Activated B cell treated with CpG ODN at 0.5 μM for 24 hours (primary cell): ENCODE measurements at places on chromosomes 3 and 15. TPM values are rescaled to one million over a fixed set of nuclear protein-coding genes. Genes with fewer than 3 reads are reported as not detected.

GTF2E1 gene
- total RNA-seq = 22.1 and 22.9 TPM in 2 replicates

CHRD gene
- not detected in 2 replicates for total RNA-seq

FBXO40 gene
- total RNA-seq = not detected in 2 replicates

PRTG gene
- total RNA-seq = not detected in 2 replicates

ROPN1B gene
- not detected in 2 replicates for total RNA-seq

SNURF gene
- total RNA-seq = 9.8 and 15.9 TPM in 2 replicates

CNTN4 gene
- total RNA-seq = 0.05 TPM in 1 of 2 replicates, not detected in the other

ZPLD1 gene
- total RNA-seq = not detected in 2 replicates

IGF1R gene
- 5.9 and 6.7 TPM in 2 replicates for total RNA-seq

GABRA5 gene
- not detected in 2 replicates for total RNA-seq

C3orf22 gene
- not detected in 2 replicates for total RNA-seq

ABHD17C gene
- total RNA-seq = 2.4 and 2.5 TPM in 2 replicates

NFKBIZ gene
- total RNA-seq = 391 and 421 TPM in 2 replicates

CCDC54 gene
- total RNA-seq = not detected in 2 replicates

GRCh38 chr15:92102395-92102755 is 248.9 kb downstream of the SLCO3A1 start:
- H3K4me3 ChIP-seq = no peak overlapping the region
- peaks cover 16% of the 10 kb centered on the region for H3K4me1 ChIP-seq
- H3K27ac ChIP-seq = no peak overlapping the region

- DNase-seq = no peak
- no peak overlapping the region for H3K27ac ChIP-seq
- H3K36me3 ChIP-seq = peaks cover 19% of the 10 kb centered on the region
- no peaks in the 10 kb centered on the region for H3K27me3 ChIP-seq
- peaks cover 50% of the 10 kb centered on the region for H3K4me1 ChIP-seq
- H3K4me3 ChIP-seq = no peak overlapping the region
Observed at GRCh38 chr3:17028363-17028762, 143.6 kb downstream of the PLCL2 start.

DNA sequence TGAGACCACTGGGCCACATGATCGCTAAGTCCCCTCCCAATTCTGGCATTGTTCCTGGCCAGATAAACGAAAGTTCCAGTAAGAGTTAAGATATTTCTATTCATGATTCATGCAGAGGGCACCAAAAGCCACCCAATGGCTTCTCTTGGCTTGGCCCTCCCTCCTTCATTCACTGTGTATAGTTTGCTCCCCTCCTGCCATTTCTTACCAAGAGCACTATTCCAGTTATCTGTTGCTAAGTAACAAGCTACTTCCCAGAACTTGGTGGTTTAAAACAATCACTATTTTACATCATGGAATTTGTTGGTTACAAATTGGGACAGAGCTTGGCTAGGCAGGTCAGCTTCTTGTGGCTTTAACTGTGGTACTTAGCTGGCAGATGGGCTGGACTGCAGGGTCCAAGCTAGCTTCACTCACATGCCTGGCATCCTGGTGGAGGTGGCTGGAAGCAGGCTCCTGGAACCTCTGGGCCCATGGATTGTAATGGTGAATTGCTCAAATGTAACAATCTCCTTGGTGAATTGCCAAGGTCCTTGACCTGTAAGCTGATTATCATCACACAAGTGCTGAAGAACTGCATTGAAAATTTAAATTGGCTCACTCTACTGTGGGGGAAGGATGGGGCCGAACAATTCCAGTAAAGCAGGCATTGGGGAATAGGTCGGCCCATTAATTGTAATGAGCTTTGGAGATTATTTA is 16.6 kb downstream of the EAF1 start:
- no peak overlapping the region for H3K4me3 ChIP-seq
- peaks cover 54% of the 10 kb centered on the region for H3K36me3 ChIP-seq
- H3K4me1 ChIP-seq = no peaks in the 10 kb centered on the region

GRCh38 chr3:73315706-73316105 is 254.2 kb downstream of the EBLN2 start:
- no peak for DNase-seq
- no peaks in the 10 kb centered on the region for H3K4me1 ChIP-seq
- H3K4me3 ChIP-seq = no peak overlapping the region
- H3K27ac ChIP-seq = no peak overlapping the region

GRCh38 chr3:15049584-15049983 is 15.5 kb downstream of the MRPS25 start:
- peaks cover 51% of the 10 kb centered on the region for H3K4me1 ChIP-seq
- H3K4me3 ChIP-seq = no peak overlapping the region
- H3K36me3 ChIP-seq = peaks cover 71% of the 10 kb centered on the region
- peak overlapping the region; percentile 84 for H3K27ac ChIP-seq
- H3K27me3 ChIP-seq = no peaks in the 10 kb centered on the region

DNA sequence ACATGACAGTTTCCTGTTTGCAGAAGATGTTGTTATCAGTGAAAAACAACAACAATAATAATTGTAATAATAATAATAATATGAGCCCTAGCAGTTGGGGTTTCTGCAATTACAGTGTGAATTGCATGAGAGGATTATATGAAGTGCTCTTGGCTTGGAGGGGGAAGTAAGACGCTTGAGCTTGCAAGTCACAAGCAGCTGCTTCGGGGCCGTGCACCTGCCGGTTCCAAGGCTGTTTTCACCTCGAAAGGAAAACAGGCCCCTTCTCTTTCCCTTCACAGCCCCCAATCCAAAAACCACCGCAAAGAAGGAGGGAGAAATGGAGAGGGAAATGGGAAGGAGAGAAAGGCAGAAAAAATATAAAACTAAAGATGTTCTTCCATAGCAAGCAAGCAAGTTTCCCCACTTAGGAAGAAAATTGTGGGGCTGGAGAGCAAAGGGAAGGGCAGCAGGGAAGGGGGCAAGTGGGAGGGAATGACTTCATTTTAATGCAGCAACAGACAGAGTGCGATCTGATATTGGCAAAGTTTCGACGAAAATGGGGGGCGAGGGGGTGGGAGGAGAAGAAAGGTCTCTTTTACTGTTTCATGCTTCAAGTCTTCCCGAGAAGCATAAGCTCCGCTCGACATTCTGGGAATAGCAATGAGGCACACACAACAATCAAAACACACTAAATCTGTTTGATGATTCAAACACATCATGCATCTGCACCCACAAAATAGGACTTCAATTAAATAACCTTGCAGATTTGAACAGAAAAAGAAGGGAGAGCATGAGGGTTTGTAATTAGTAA is 284.2 kb upstream of the ATP11B start:
- DNase-seq = no peak
- H3K27ac ChIP-seq = no peak overlapping the region
- H3K27me3 ChIP-seq = no peaks in the 10 kb centered on the region
- no peaks in the 10 kb centered on the region for H3K36me3 ChIP-seq

DNA sequence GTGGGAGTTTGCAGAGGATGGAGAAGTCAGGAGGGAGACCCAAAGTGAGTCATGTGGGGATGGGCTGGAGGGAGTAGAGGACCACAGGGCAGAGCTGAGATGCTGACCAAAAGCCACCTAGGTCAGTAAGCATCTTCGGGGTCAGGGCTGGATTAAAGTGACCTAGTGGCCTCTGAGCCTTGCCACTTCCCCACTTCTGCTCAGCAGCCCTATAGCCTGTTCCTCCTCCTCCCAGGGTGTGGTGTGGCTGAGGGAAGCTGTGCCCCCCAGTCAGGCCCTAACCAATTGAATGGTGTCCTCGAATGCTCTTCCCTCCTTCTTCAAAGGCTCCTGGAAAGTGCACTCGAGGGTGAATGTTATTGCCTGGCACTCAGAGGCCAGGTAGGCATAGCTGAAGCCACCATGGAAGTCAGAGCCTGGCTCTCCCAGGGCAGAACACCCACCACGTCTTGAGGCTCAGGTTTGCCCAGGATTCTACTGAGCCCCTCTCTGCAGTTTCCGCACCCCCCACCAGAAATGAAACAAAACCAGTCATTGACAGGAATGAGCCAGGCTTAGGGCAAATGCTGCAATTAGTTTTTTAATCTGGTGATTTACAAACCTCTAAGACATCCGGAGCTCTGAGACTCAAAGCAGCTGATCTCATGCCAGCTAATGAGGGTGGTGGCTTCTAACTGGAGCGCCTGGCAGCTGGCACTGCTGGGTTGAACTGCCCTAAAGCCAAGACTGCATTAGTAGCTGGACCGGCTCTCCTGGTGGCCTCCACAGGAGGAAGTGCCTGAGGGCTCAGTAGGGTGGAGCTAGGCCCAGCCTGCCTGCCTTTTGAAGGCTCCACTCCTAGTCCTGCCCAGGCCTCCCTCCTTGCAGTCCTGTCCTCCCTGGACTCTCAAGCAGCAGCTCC is 26.0 kb upstream of the VIPR1 start:
- peaks cover under 1% of the 10 kb centered on the region for H3K36me3 ChIP-seq
- DNase-seq = no peak
- no peaks in the 10 kb centered on the region for H3K4me1 ChIP-seq
- H3K4me3 ChIP-seq = no peak overlapping the region

DNA sequence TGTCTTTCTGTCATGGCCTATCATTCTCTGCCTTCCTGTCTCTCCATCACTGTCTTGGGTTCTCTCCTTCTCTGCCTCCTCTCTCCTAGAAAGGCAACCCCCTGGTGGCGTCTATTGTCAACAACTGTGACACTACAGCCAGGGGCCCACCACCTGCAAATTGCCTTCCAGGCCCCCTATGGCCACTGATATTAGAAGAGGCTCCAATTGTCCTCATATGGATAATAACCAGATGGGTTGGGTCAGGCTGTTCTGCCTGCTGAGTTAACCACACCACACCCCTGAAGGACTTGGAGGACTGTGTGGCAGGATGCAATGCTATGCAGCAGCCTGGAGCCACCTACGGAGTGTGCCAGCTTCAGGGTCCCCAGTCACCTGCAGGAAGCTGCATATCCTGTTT is 665.0 kb downstream of the NTRK3 start:
- DNase-seq = no peak
- no peaks in the 10 kb centered on the region for H3K36me3 ChIP-seq
- H3K4me1 ChIP-seq = no peaks in the 10 kb centered on the region
- H3K27ac ChIP-seq = no peak overlapping the region
- H3K4me3 ChIP-seq = no peak overlapping the region

GRCh38 chr3:148853076-148853475 is 12.0 kb upstream of the CPA3 start:
- no peak for DNase-seq
- peaks cover 4% of the 10 kb centered on the region for H3K27me3 ChIP-seq
- no peaks in the 10 kb centered on the region for H3K36me3 ChIP-seq
- no peaks in the 10 kb centered on the region for H3K4me1 ChIP-seq
- H3K4me3 ChIP-seq = no peak overlapping the region

GRCh38 chr3:28171962-28172361 is 69.5 kb upstream of the CMC1 start:
- no peak overlapping the region for H3K27ac ChIP-seq
- H3K4me1 ChIP-seq = peaks cover 4% of the 10 kb centered on the region
- H3K4me3 ChIP-seq = no peak overlapping the region
- DNase-seq = no peak

- H3K4me3 ChIP-seq = no peak overlapping the region
- peaks cover 10% of the 10 kb centered on the region for H3K4me1 ChIP-seq
- H3K36me3 ChIP-seq = peaks cover 2% of the 10 kb centered on the region
- H3K27me3 ChIP-seq = no peaks in the 10 kb centered on the region
Observed at GRCh38 chr3:160001850-160002623, 13.4 kb downstream of the IL12A start.

DNA sequence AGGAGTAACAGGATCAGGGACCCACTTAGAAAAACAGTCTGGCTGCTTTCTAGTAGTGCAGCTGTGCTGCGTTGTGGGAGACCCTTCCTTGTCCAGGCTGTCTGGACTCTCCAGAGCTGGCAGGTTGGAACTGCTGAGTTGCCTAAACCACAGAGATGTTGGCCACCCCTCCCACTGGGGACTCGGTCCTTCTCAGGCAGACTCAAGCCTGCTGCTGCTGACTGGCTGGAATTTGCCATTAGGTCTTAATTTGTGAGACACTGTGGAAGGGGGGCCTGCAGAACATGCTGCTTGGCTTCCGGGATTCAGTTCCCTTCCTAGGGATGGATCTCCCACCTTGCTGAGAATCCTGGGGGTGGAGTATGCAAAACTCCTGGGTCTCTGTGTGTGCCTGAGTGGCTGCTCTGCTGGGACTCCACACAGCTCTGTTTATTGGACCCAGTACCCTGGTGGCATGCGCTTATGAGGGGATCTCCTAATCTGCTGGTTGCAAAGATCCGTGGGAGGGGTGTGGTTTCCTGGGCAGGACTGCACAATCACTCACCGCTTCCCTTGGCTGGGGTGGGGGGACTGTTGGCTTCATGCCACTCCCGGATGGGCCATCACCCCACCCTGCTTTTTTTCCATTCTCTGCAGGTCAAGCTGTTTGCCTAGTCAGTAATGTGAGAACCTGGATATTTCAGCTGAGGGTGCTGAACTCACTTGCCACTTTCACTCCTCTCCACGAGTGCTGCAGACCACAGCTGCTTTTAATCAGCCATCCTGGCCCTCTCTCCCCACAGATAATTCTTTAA is 150.5 kb downstream of the CFAP20DC start:
- peak; percentile 23 for DNase-seq
- H3K4me3 ChIP-seq = peak overlapping the region; percentile 50
- H3K27me3 ChIP-seq = no peaks in the 10 kb centered on the region
- peaks cover 34% of the 10 kb centered on the region for H3K4me1 ChIP-seq

DNA sequence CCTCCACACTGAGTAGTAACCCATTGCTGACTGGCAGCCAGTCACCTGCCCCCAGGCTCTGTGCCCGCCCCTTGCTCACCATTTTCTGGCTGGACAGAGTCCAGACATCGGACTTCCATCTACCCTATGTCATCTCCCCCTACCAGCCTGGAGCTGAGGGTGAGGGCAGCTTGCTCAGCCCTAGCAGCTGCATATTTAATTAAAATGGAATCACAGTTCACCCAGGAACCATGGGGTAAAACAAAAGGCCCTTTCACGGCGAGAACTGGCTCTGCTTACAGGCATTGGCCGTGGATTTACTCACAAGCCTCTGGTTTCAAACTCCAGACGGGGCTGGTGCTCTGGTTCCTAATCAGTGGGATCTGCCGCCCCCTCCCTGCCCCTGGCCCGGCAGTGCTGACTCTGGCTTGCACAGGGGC is 94.9 kb upstream of the ATP2B2 start:
- H3K4me1 ChIP-seq = peaks cover 15% of the 10 kb centered on the region
- no peak overlapping the region for H3K4me3 ChIP-seq
- no peak for DNase-seq
- H3K27me3 ChIP-seq = no peaks in the 10 kb centered on the region
- no peaks in the 10 kb centered on the region for H3K36me3 ChIP-seq

- DNase-seq = no peak
- no peaks in the 10 kb centered on the region for H3K27me3 ChIP-seq
- peaks cover 15% of the 10 kb centered on the region for H3K36me3 ChIP-seq
- H3K4me1 ChIP-seq = peaks cover 57% of the 10 kb centered on the region
- H3K27ac ChIP-seq = no peak overlapping the region
Observed at GRCh38 chr3:12656193-12656592, 7.7 kb downstream of the RAF1 start.

GRCh38 chr3:145903472-145904013 is 257.4 kb downstream of the PLOD2 start:
- no peak overlapping the region for H3K4me3 ChIP-seq
- DNase-seq = no peak
- H3K4me1 ChIP-seq = no peaks in the 10 kb centered on the region
- no peaks in the 10 kb centered on the region for H3K27me3 ChIP-seq
- no peaks in the 10 kb centered on the region for H3K36me3 ChIP-seq

- H3K27me3 ChIP-seq = no peaks in the 10 kb centered on the region
- H3K4me1 ChIP-seq = peaks cover 2% of the 10 kb centered on the region
- DNase-seq = no peak
- no peak overlapping the region for H3K4me3 ChIP-seq
- H3K36me3 ChIP-seq = no peaks in the 10 kb centered on the region
- no peak overlapping the region for H3K27ac ChIP-seq
Observed at GRCh38 chr3:143951351-143951971, 20.2 kb upstream of the DIPK2A start.

GRCh38 chr3:101521211-101521701 is 8.2 kb upstream of the SENP7 start:
- no peaks in the 10 kb centered on the region for H3K36me3 ChIP-seq
- no peak overlapping the region for H3K27ac ChIP-seq
- no peaks in the 10 kb centered on the region for H3K27me3 ChIP-seq
- H3K4me3 ChIP-seq = no peak overlapping the region
- no peak for DNase-seq
- H3K4me1 ChIP-seq = peaks cover 4% of the 10 kb centered on the region
